Thyroid gland (tissue), 4 donors: ENCODE measurements at places on chromosomes 1 and 21. TPM values are rescaled to one million over a fixed set of nuclear protein-coding genes. Genes with fewer than 3 reads are reported as not detected.

DNA sequence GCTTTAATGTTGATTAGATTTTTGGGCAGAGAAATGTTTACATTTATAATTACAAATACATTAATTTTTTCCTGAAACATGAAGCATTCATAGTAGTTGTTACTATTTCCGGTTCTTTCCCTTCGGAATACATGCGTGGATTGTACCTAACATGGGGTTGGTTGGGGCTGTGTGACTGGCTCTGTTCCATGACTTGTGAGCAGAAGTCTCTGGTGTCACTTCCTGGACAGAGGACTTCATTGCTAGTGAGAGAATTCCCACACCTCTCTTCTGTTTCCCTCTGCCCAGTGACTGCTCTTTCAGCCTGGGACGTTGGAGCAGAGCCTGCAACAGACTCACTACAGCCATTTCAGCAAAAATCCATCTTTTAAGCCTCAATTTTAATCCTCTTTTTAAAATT, 231.4 kb downstream of the GRIK1 start:
- no peaks in the 10 kb centered on the region for H3K36me3 ChIP-seq
- H3K27me3 ChIP-seq: no peaks in the 10 kb centered on the region
- no peak overlapping the region for H3K27ac ChIP-seq
- H3K4me1 ChIP-seq: no peaks in the 10 kb centered on the region

The AMY1A gene
- total RNA-seq: not detected

The TMEM61 gene
- total RNA-seq: not detected

DNA sequence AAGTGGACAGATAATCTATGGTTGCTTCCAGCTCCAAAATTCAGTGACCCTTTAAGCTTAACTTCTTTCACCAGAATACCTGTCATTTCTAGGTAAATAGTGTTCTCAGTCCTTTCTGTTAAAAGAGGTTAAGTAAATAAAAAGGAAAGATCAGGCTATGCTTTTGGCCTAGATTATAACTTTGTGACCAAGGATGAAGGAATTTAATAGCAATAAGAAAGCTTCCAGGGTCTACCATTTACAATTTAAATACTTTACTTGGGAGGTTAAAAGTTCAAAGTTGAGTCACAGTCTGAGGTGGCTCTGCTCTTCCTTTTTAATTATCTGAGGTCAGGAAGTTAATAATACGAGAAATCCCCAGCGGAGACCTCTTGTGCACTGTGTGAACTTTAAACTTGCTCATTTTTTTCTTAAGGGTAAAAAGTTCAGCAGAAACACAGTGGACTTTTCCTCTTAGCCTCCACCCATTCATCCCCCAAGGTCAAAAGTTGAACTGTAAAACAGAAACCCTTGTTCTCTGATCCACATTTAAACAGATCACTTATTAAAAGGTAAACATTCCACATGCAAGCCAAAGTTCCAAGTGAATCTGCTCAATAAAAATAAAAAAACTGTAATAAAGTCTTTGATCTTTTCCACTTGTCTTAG, 187.1 kb downstream of the NRIP1 start:
- peaks cover 18% of the 10 kb centered on the region for H3K4me1 ChIP-seq
- no peaks in the 10 kb centered on the region for H3K27me3 ChIP-seq
- H3K4me3 ChIP-seq: no peak overlapping the region
- H3K27ac ChIP-seq: no peak overlapping the region
- no peaks in the 10 kb centered on the region for H3K36me3 ChIP-seq
- no peak for DNase-seq

GRCh38 chr1:180288940-180289339, 58.9 kb downstream of the LHX4 start:
- H3K27me3 ChIP-seq: no peaks in the 10 kb centered on the region
- no peaks in the 10 kb centered on the region for H3K4me1 ChIP-seq
- DNase-seq: no peak
- no peak overlapping the region for H3K4me3 ChIP-seq

- peaks cover 38% of the 10 kb centered on the region for H3K4me1 ChIP-seq
- H3K4me3 ChIP-seq: no peak overlapping the region
- H3K36me3 ChIP-seq: no peaks in the 10 kb centered on the region
- DNase-seq: peak; percentile 74
Observed at GRCh38 chr1:115717541-115717940, 51.0 kb downstream of the CASQ2 start.

DNA sequence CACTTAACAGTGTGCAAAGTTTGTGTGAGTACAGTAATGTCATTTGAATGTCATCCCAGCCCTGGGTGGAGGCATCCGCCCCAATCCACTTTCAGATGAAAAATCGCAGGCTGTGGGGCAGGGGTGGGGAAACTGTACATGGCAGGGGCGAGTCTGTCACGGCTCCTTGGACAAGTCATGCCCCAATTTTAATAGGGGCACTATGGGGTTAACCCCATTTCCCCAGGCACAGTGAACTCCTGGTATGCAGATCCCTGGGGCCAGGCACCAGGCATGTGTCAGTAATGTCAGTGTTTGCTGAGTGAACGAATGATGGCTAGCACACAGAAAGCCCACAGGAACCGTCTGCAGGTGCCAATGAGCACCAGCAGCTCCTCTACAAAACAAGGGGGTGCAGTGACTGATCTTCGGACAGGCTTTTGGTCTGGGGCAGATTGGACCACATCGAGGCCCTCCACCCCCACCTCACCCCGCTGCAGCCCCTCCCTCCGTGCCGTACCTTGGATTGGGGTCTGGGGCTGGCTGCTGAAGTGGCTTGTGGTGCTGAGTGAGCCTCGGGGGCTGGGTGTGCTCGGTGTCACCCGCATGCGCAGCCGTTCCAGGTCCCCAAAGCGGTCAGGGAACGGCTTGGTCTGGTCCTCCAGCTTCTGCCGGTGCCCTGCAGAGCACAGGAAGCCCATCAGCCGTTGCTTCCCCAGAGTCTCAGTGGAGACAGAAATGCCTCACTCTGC, 23.2 kb downstream of the RUNX3 start:
- no peak overlapping the region for H3K4me3 ChIP-seq
- no peak overlapping the region for H3K27ac ChIP-seq
- no peaks in the 10 kb centered on the region for H3K36me3 ChIP-seq

DNA sequence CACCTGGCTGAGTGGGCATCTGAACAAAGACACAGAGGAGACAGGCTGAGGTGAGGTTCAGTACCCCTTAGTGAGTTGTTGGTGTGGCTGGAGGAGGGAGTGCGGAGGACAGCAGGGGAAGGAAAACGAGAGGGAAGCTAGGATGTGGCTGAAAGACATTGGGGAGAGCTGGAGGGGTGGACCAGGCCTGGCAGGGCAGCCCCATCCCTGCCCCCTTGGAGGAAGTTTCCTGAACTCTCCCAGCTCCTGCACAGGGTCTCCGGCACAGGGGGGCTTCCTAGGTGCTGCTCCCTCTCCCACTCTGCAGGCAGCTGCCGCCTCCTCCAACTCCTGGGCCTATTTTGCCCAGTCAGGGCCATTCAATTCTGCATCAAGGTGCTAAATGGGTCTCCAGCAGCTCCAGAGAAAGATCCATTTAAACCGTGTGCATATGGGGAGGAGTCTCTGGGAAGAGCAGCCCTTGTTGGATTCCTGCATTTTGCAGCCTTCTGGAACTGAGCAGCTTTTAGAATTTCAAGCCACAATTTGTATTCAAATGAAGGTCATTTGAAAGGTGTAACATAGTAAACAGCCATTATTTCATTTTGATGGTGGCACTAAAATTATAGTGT, 193.9 kb downstream of the CAMTA1 start:
- H3K4me1 ChIP-seq: no peaks in the 10 kb centered on the region
- no peaks in the 10 kb centered on the region for H3K36me3 ChIP-seq
- H3K27me3 ChIP-seq: no peaks in the 10 kb centered on the region
- H3K4me3 ChIP-seq: no peak overlapping the region

The SMCP gene
- total RNA-seq: 2.6 TPM

The TNFRSF14 gene
- 47.5 TPM for total RNA-seq

DNA sequence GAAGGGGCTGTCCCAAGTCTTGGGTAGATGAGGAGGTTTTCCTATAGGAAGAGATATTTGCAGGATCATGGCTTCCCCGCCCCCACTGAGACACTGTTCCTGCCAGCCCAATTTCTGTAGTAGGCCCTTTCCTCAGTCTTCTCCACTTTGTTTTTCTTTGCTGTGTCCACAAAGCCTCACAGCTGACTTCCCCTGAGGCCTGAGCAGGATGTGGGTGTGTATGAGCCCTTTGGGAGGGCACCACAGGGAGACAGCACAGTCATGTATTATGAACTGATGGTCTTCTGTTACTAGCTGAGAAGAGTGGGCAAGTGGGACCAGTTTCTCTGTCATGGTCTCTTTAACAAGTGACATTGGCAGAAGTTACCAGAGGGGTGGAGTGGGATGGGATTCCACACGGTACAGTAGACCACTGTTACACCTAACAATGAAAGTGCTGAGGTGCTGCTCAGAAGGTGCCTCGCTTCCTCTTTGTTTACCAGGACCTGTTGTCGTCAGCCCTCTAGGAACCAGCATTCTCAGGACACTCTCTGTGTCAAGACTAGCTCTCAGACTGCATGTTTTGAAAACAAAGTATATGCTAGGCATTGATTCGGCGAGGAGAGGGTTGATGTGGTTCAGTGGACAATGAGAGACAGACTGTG, 253.8 kb upstream of the HOOK1 start:
- H3K36me3 ChIP-seq: no peaks in the 10 kb centered on the region
- no peak overlapping the region for H3K4me3 ChIP-seq
- peak; percentile 35 for DNase-seq
- H3K4me1 ChIP-seq: peaks cover 4% of the 10 kb centered on the region

The PBX1 gene
- total RNA-seq: 79.0 TPM

DNA sequence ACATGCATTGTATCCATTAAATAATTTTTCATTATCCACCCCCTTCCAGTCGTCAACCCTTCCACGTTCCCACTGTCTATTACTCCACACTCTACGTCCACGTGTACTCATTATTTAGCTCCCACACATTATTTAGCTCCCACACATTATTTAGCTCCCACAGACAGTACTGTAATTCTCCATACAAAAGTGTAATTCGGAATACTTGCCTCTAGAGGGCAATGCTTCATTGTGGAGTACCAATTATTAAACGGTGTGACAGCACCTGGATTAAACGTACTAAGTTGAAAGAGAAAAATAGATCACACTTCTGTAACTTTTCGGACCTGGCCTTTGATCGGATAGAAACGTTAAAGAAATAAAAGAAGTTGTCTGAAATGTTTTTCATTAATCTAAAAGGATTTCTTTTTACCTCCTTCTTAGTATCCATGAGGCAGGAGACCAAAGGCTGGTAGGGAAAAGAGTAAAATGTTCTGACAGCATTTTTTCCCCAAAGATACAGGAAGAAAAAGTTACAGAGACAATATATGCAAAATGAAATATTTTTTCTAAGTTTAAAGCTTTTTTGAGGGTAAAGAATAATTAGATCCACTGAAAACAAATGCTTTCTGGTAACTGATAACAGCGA, 99.2 kb downstream of the LHX8 start:
- no peaks in the 10 kb centered on the region for H3K36me3 ChIP-seq
- no peak overlapping the region for H3K27ac ChIP-seq
- no peak for DNase-seq

The KRTAP10-9 gene
- not detected for total RNA-seq

DNA sequence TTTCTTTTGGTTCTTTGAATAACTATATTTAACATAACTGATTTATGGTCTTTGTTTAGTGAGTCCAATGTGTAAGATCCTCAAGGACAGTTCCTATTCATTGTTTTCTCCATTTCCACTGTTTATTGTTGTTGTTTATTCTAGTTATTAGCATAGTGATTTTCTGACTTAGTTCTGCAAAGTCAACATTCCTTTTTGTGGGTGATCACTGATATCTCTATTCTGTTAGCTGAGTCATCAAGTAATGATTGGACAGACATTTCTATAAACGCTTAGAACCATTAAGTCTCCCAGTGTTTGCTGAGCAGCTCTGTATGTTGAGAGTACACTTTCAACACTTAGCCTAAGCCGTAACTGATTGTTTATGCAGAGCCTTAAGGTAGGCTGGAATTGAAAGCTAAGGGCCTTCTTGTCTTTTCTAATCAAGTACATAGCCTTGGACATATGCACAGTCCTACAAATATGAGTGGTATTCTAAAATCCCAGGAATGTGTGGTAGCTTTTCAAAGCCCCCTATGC, 87.1 kb downstream of the SLC5A9 start:
- no peaks in the 10 kb centered on the region for H3K27me3 ChIP-seq
- no peak for DNase-seq
- no peak overlapping the region for H3K4me3 ChIP-seq
- H3K27ac ChIP-seq: no peak overlapping the region

DNA sequence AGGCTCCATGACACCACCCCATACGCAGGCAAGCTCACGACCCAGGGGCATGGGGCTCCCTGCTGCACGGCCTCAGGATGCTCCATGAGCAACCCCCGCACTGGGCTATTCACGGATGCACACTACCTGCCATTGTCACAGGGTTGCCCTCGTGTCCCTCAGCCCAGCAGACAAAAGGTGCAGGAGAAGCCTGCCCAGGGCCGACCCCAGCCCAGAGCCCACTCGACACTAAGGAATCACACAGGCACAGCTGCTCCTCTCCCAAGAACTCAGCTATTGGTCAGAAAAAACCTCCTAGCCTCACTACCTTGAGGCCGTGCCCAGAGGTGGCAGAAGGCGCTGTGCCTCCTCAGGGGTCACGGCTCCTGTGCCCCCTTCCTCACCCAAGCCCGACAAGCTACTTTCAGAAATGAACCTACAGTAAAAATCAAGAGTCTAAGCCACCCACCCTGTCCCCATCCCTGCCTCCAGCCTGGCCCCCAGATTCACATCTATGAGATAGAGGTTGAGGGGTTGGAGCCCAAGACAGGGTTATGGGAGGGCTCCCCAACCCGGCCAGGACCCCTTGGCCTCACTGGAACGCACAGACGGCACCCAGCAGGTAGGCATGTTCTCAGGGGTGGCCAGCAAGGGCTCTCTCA, 6.4 kb upstream of the SPATC1L start:
- DNase-seq: no peak
- H3K4me1 ChIP-seq: no peaks in the 10 kb centered on the region
- peaks cover 16% of the 10 kb centered on the region for H3K36me3 ChIP-seq
- no peak overlapping the region for H3K4me3 ChIP-seq
- H3K27ac ChIP-seq: no peak overlapping the region

DNA sequence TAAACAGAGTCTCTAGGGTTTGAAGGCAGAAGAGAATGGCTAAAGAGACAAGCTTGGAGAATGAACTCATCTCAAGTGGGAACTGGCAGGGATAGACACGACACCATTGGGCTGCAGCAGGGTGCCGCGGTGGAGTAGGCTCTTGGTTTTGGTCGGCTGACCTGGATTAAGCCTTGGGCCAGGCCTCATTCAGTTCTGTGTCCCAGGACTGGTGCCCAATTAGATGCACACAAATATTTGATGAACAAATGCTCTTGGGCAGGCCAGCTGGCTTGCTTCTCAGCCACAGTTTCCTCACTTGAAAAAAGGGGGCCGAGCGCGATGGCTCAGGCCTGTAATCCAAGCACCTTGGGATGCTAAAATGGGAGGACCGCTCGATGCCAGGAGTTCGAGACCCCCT, 53.4 kb upstream of the CITED4 start:
- no peak overlapping the region for H3K4me3 ChIP-seq
- peaks cover 30% of the 10 kb centered on the region for H3K4me1 ChIP-seq
- no peaks in the 10 kb centered on the region for H3K27me3 ChIP-seq
- DNase-seq: peak; percentile 86
